ENCODE measurements at places on chromosomes 6 and 20.

DNA sequence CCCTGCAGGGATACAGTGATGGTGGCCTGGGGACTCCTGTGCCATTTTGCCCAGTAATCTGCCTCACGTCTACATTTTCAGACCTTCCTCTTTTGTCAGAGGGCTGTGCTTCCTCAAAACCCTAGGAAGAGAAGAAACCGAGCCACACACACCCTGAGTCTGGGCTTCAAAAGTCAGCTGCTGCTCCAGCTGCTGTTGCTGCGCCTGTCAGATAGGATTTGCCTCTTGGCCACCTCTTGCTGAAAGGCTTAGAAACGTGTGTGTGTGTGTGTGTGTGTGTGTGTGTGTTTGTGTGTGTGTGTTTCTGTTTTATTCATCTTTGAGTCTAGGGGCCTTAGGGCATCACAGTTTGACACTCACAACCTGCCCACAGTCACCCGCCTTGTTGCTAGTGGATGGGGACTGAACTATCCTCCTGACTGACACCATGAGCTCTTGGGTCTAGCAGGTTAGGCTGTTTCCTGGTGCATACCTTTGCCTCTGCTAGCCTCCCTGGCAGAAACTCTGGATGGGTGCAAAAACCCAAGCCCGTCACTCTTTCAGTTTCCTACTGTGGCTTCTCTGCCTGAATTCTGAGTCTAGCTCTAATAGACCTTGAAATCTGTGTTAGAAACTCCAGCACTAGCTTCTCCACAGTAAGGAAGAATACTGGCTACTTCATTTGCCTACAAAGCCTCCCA is 94.9 kb upstream of the CEP85L start:
- no peak for DNase-seq

DNA sequence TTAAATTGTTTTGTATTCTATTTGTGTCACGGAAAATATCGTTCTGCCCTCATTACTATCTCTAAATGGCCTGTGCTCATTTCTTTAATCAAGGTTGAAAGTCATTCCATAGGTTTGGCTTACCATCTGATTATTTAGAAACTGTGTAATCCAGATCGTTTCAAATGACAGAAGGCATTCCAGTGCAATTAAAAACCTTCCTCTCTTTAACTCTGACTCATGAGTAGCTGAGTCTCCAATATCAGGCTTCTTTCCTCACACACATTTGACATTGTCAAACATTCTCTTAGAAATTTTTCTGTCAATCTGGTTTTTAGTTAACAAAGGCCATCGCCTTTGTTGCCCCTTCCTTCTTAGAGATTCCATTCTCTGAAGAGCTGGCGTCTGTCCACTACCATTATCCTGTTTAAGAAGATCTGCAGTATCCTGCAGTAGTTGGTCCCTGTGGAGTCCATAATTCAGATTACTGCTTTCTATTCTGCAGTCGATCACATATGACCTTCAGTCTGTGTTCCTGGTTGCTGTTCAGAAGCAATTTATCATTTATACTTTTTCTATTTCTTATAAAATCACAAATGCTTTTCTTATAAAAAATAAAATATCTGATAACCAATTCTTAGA is 3.9 kb upstream of the TRDN start:
- DNase-seq = no peak

DNA sequence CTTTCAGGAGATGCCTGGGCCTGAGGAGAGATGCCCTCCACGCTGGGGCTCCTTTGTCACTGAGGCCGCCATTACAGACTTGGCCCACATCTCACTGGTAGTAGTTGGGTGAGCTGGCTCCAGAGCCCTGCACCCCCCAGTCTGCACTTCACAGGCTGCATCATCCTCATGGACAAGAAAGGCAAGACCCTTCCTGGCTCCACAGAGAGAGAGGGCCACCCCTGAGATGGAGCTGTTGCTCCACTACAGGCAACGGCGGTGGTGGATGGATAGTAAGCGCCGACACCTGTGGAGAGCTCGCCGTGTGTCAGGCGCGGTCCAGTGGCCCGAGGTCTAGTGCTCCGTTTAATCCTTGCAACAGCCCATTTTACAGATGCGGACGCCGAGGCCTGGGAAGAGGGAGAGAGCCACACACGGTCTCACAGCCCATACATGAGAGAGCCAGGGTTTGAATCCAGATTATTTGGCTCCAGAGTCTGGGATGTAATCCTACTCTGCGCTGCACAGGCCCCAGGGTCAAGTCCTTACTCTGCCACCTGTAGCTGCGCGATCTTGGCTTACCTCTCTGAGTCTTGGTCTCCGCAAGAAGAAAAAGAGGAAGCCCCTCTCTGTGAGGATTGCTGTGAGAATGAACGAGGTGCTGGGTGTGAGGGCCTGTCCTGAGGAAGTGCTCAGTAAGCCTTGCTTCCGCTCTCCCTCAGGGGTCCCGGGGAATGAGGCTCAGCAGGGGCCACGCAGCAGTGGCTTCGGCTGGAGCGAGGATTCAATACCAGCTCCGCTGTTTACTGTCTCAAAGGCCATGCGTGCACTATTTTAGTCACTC is 34.5 kb downstream of the SPDEF start:
- no peak for DNase-seq

DNA sequence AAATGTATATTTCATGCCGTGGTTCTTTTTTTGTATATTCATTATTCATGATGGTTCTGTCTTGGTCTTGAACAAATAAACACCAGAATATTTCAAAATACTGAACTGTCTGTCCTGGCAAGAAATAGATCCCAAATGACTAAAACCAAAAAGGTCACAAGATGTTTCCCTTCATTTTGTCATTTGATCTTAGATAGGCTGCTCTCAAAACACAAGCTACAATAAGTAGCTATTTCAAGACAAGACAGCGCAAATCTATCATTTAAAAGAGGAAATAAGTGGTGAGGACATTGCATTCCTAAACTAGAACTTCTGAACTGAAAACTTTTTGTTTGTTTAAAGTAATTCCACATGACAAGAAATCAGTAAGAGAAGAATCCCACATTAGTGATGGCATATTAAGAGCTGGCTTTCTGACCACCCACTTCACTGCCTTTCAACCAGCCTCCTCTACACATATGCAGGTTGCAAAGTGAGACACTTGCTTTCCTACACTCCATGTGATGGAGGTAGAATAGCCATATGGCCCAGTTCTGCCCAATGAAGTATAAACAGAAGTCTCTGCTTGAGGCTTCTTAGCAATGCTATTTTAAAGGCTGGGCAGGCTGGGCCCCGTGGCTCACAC is 54.4 kb upstream of the CCDC28A start:
- no peak for DNase-seq

GRCh38 chr20:4681991-4682401 is 39.7 kb upstream of the PRND start:
- no peak for DNase-seq
